T-helper 9 cell (primary cell): ENCODE measurements at places on chromosomes 3 and 15.
A peak's percentile ranks its signal among the peaks of the same experiment; 100 is the strongest.

- DNase-seq, result no peak
Measured at GRCh38 chr3:38001456-38002081, 11.0 kb downstream of the VILL start.

DNA sequence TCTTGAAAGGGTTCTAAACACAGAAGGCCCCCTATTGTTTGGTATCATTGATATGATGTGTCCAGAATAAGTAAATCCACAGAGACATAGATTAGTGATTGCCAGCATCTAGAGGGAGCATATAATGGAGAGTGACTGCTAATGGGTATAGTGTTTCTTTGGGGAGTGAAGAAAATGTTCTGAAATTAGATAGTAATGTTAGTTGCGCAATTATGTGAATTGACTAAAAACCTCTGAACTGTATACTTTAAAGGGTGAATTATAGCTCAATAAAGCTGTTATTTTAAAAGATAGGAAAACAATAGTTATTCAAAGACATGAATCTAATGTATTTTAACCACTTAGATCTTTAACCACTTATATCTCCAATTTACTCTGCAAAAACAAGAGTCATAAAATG is 6.0 kb downstream of the SPICE1 start:
- no peak for DNase-seq

GRCh38 chr3:100401674-100402041 is 319 bp downstream of the LNP1 start:
- peak; percentile 38 for DNase-seq

DNA sequence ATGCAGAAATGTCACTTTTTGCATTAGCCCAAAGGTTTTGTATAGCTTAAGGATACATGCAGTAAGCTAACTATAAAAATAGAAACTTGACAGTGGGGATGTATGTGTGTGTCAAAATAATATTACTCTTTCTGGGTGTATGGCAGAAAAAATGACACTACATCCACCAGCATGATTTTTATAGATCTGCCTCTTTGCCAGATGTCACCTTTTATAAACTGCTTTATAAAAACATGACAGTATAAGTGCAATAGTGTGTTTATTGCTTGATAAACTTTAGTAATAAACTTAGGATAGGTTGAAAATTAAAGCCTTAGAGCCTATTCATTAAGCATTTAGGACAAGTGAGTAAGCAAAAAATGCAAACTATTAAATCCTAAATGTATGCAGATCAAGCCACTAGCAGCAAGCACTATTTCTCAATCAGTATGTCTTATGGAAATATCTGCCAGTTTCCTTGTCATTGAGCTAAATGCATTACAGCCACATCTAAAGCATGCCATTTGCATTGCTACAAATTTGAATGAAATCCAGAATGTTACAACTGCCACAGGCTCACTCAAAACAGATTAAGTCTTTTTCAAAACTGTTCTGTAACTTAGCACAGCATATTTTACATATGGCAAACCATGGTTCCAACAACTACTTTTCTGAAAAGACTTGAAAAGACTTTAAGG is 935.0 kb downstream of the FHIT start:
- DNase-seq, result no peak

DNA sequence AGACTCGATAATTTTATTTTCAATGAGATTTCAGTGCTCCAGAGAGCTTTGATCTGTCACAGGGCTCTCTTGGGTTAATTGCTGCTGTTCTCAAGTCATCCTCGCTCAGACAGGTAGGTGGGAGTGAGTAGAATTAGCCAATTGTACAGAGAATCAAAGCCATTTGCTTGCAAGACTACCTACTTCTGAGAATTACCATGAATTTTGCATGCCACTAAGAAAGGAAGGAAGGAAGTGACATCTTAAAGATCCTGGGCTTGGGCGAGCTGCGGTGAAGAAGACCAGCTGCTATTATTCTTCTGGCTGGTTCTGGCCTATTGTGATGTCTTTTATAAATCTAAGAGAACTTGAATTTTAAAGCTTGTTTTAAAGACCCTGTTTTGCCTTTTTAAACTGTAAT is 154.1 kb upstream of the LPP start:
- DNase-seq, result no peak

GRCh38 chr3:104873331-104873730 is 493.4 kb upstream of the ALCAM start:
- DNase-seq, result no peak

DNA sequence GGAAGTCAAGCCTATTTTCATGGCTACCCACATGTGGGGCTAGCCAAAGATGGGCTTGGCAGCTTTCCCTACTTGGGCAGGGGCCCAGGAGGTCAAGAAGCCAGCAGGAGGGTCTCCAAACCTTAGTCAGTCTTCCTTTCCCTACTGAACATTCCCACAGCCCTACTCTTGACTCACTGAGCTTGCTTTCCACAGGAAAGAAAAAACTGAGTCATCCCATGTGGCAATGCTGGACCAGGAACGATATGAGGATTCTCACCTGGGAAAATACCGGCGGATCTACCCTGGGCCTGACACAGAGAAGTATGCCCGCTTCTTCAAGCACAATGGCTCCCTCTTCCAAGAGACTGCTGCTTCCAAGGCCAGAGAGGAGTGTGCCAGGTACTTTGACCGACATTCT is 3.7 kb upstream of the NGRN start:
- DNase-seq, result no peak
